Hepatocyte (in vitro differentiated cells): ENCODE measurements at places on chromosomes 3 and 15.

- H3K4me1 ChIP-seq, result peaks cover 14% of the 10 kb centered on the region
- no peak overlapping the region for H3K4me3 ChIP-seq
- no peak for DNase-seq
- no peaks in the 10 kb centered on the region for H3K27me3 ChIP-seq
- no peak overlapping the region for H3K27ac ChIP-seq
Observed at GRCh38 chr15:56240390-56240789, 3.3 kb downstream of the RFX7 start.

DNA sequence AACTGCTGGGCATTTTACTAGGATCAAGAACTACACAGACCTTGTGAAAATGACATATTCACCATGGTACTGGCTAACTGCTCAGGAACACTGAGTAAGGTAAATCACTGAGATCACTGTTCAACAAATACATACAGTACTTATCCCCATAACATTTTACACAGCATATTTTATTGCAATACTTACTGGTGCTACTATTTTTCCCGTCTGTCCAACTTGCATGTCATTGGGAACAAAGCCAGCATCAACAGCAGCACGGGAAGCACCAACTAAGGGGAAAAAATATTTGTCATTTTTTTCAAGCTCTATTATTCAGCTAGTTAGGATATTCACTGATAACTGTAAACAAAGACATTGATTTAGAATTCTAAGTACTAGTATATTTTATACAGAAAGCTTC lies 37.0 kb downstream of the ETFA start:
- H3K27me3 ChIP-seq, result no peaks in the 10 kb centered on the region
- no peaks in the 10 kb centered on the region for H3K4me1 ChIP-seq
- H3K36me3 ChIP-seq, result peaks cover 21% of the 10 kb centered on the region
- DNase-seq, result no peak

DNA sequence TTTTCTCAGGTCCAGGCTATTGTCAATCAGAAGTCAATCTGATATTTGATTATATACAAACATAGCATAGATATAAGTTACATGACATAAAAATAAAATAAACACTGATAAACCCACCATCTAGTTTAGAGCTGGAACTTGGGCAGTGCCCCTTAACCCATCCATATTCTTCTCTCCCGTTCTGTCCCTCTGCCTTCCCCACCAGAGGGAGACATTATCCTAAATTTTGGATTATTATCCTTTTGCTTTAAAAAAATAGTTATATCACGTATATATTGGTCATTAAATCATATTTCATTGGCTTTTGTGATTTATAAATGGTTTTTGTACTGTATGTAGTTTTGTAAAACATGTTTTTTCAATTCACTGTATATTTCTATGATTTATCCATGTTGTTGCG lies 107.9 kb downstream of the GMPS start:
- H3K4me1 ChIP-seq, result no peaks in the 10 kb centered on the region
- DNase-seq, result no peak
- H3K27me3 ChIP-seq, result no peaks in the 10 kb centered on the region

- no peak overlapping the region for H3K4me3 ChIP-seq
- H3K36me3 ChIP-seq, result no peaks in the 10 kb centered on the region
- no peak overlapping the region for H3K27ac ChIP-seq
- peaks cover 4% of the 10 kb centered on the region for H3K4me1 ChIP-seq
Observed at GRCh38 chr15:77406846-77407245, 13.1 kb downstream of the PEAK1 start.
